H54 (cell line): ENCODE measurements at places on chromosomes 11 and 22.

- DNase-seq = no peak
Observed at GRCh38 chr11:17554487-17554886, 7.4 kb downstream of the OTOG start.

DNA sequence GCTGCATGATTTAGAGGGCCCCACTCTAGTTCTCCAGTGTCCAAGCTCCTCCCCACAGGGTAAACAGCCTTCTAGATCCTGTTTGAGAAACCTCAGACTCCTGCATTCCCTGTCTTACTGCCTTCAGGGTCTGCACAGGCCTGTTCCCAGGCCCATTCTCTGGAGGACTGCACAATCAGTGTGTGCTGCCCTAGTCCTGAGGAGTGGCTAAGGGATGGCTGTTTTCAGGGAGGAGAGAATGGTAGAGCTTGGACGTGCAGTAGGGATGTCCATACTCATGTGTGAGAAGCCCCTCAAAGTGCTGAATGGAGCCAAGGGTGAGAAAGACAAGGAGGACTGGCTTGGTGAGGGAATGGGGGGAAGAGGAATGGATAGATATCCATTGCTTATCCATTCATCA is 103.8 kb upstream of the CCDC90B start:
- no peak for DNase-seq

- DNase-seq = no peak
Observed at GRCh38 chr11:101199416-101199815, 69.8 kb upstream of the PGR start.

- no peak for DNase-seq
Observed at GRCh38 chr22:36358533-36359469, 29.0 kb downstream of the MYH9 start.

DNA sequence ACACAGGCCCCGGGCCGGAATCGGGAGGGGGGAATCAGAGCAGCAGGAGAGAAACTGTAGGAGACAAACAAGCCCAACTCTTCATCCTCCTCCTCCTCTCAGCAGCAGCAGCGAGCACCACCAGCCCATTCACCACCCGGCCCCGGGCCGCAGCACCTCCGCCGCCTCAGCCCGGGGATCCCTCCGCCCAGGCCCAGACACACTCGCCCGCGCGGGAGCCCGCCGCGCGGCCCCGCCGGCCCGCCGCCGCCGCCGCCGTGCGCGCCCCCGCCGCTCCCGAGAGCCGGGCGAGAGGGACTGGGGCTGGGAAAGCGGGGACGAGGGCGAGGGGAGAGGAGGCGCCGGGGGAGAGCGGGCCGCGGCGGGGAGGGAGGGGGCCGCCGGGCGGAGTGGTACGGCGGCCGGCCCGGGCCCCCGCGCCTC is at the start of gene PHF21A:
Gene PHF21A (minus strand): TSS at position 154 of the 423 bp plus-strand sequence. CDS start 37,235 bp downstream, outside the sequence.
- peak; percentile 93 for DNase-seq

DNA sequence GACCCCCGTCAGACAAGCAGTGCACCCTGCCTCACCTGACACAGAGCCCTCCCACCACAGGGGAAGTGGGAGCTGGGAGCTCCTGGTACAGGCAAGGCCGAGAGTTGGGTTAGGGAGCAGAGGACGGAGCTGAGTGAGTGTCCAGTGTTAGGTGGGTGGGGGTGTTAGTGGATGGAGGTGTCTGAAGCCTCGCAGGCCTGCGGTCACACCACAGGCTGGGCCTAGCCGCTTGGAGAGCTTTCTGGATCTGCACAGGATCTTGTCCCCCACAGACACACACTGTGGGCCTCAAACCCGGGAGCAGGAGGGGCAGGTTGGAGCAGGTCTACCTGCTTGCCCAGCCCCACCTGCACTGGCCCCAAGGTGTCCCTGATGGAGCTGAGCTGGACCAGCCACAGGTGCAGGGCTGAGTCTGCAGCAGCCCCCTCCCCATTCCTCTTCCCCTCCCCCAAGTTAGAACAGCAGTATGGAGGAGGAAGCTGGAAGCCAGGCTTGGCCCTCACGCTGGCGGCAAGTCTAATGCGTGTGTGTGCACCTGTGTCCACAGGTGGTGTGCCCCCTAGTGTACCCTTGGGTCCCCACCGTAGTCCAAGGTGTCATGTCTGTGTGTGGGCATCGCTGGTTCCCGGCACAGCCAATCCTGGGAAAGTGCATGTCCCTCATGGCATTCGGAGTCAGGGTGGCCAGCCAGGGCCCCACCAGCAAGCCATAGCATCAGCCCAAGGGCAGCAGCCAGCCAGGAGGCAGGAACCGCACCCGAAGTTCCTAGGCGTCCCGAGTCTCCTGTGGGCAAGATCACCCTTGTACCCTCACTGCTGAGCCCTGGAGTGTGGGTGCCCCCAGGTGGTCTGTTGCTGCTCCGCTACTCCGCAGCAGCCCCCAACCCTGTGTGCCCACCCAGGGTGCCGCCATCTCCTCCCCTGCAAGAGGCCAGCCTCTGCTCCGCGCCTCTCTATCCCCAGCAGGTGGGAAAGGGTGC is 2.0 kb upstream of the GATD1 start:
- DNase-seq = no peak

DNA sequence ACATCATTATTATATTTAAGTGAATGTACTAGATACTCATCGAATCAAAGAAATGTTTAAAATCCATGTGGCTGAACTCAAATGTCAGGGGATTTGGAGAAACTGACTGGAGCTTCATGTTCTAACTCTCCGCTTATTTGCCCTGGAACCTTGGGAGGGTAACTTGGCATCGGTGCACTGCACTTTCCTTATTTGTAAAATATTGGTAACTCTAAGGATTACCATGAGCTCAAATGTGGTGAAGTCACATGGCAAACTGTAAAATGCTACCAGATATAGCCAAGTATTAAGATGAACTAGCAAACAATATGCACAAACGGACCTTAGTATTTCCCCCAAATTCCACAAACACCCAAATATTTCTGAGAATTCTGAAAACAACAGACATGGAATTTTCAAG is 75.6 kb downstream of the ETS1 start:
- no peak for DNase-seq

DNA sequence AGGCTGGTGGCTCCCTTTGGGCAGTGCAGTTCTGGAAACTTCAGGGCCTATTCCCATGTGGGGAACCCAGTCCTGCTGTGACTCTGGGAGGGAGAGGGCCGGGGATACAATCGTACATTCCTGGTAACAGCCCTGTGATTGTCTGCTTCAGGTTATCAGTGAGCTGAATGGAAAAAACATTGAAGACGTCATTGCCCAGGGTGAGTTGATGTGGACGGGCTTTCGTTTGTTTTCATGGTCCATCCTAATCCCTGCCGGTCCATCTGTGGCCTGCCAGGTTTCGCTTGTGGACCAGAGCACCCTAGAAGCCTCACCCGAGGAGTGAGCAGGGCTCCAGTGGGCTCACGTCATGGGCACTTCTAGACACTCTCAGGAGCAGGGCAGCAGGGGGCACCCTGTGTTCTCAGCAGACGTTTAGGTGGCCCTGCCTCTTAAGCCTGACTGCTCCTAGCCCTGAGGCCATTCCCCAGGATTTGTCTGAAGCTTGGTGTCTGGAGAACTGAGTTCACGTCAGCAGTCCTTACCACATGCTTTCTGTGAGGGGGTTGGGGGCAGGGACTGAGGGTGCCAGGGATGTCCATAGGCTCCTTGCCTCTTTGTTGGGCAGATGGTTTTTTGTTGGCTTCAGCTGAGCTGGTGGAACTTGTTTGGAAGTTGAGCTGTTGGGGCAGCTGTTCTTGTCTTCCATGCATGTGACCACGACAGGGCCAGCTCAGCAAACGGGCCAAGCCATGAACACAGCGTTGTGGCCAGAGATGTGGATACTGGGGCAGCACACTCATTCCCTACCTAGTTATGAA is 1.9 kb downstream of the RPLP2 start:
- no peak for DNase-seq

GRCh38 chr11:64299847-64300648 is at the start of gene CATSPERZ:
TSS of gene CATSPERZ (plus strand) at chr11:64300358. CDS start at chr11:64300411, 53 bp downstream.
- DNase-seq = no peak

DNA sequence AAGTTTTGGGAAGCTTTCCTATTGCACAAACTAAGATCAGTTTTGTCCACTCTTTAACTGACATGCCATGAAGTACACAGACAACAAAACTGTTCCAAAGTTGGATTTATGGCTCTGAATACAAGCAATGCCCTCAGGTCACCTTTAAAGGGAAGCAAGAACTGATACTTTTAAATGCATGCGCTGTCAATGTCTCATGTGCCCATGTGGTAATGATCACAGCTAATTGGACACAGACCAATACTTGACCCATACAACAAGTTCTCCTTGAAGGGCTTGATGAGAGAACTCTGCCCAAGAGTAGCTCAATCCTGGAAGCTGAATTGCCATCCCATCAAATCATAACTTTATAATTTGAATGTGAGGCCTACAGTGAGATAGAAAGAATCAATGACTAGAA is 624.9 kb downstream of the ETS1 start:
- DNase-seq = no peak

DNA sequence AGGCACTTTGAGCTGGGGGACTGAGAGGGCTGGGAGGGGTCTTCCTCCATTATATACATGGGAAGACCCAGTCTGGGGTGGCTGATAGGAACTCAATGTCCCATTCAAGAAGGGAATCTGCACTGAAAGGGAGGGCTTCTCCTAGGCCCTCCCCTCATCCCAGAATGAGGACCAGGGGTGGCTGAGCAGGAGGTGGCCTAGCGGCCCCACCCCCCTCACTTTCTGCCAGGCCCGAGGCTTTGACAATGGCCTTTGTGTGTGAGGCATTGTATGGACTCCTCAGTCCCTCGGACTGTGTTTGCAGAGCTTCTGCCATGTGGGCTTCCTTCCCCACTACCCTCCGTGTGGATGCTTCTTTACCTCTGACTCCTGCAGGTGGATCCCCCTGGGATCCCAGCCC is 65.7 kb downstream of the NECTIN1 start:
- no peak for DNase-seq

- no peak for DNase-seq
Observed at GRCh38 chr11:2378527-2379210, 1.6 kb downstream of the CD81 start.

GRCh38 chr11:32385998-32386397 is 49.3 kb downstream of the WT1 start:
- peak; percentile 56 for DNase-seq

DNA sequence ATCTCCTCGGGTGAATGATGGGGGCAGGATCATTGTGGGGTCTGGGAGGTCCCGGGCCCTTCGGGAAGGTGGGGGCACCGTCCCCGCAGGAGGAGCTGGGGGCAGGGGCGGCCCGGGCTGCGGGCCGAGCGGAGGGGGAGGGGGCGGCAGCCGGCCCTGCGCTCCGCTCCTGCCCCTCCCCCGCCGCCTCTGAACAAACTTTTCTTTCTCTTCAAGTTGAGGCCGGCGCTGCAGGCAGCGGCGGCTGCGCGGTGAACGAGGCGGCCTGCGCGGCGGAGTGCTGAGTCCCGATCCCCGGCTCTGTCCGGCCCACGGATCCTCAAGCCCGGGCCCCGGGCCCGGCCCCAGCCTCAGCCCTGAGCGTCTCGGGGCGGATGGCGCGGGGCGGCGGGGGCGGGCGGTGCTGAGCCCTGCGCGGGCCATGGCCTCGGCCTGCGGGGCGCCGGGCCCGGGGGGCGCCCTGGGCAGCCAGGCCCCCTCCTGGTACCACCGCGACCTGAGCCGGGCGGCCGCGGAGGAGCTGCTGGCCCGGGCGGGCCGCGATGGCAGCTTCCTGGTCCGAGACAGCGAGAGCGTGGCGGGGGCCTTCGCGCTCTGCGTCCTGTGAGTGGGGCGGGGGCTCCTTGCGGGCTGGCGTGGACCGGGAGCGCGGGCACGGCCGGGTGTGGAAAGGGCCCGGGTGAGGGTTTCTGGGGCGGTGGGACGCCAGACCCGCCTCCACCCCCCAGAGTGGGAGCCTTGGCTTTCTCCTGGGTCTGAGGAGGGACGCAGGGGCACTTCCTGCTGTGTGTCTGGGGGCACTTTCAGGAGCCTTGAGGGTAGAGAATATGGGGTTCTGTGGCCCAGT is at the start of gene INPPL1:
Gene INPPL1 (plus strand): TSS at position 204 of the 847 bp plus-strand sequence. CDS start 218 bp downstream, at position 422.
- no peak for DNase-seq

DNA sequence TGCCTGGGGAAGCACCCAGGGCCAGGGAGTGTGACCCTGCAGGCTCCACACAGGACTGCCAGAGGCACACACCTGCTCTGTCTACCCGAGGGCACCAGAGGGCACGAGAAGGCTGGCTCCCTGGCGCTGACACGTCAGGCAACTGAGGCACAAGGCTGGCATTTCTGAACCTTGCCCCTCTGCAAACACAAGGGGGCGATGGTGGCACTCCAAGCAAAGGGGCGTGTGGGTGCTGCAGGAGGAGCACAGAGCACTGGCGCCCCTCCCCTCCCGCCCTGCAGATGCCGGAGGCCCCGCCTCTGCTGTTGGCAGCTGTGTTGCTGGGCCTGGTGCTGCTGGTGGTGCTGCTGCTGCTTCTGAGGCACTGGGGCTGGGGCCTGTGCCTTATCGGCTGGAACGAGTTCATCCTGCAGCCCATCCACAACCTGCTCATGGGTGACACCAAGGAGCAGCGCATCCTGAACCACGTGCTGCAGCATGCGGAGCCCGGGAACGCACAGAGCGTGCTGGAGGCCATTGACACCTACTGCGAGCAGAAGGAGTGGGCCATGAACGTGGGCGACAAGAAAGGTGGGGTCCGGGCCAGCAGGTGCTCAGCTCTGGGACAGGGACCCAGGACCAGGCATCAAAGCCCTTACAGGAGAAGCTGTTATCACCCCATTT is 20.8 kb upstream of the TXNRD2 start:
- DNase-seq = no peak

DNA sequence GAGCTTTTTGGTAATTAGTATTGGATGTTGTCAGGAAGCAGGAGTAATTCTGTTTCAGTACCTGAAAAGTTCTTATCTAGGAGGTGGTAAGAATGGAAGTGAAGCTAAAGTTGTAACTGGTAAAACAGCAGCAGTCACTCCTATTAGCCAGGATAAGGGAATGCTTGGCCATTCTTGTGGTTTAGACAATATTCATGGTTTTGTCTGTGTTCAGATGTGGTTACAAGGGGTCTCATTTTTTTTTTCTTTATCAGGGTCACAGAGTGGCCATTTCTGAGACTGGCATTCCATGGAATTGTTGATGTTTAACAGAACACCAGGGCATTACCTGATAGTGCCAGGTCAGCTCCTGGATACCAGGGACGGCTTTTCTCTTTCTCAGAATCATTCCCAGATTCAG is 23.8 kb downstream of the TAF1D start:
- DNase-seq = no peak

DNA sequence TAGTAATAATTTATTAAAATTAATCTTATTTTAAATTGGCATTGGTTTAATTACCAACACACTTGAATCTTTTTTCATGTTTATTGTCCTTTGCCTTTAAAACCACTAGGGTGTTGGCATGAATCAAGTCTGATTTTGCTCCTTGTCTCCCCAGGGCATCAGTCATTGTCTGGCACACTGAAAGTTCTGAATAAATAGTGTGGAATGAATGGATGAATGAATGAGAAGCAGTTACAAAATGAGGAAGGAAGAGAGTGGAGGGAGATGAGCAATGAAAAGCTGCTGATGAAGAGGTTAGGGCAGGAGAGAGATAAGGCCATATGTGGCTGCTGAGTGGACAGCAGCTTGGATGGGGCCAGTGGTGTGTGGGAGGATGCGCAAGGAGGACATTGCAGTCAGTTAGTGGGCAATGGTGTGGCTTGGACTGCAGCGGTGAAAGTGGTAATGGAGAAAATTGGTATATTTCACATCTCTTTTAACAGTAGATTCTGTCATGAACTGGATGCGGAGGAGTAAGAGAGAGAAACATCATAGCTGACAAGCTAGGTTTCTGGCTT is 132.0 kb downstream of the SPON1 start:
- DNase-seq = no peak
